ENCODE measurements at places on chromosomes 2 and 18. TPM values are rescaled to one million over a fixed set of nuclear protein-coding genes. Genes with fewer than 3 reads are reported as not detected.

APLF gene
- total RNA-seq: 9.0 TPM

PSMA8 gene
- total RNA-seq: not detected

HOXD1 gene
- total RNA-seq: not detected

GPC1 gene
- total RNA-seq: 40.2 TPM

ALPP gene
- not detected for total RNA-seq

NXPH2 gene
- not detected for total RNA-seq

ASXL3 gene
- 1.8 TPM for total RNA-seq

TMEM169 gene
- total RNA-seq: 0.47 TPM

HK2 gene
- 30.7 TPM for total RNA-seq

RAMP1 gene
- total RNA-seq: 1.6 TPM

MXD1 gene
- 6.1 TPM for total RNA-seq

ERMN gene
- total RNA-seq: not detected

ZBTB7C gene
- total RNA-seq: not detected

RNF144A gene
- 1.7 TPM for total RNA-seq

GPATCH11 gene
- total RNA-seq: 5.0 TPM

TUBA3E gene
- not detected for total RNA-seq

GATA6 gene
- total RNA-seq: 51.6 TPM

MLPH gene
- 37.0 TPM for total RNA-seq

PMAIP1 gene
- total RNA-seq: 1.4 TPM

DHX57 gene
- 15.3 TPM for total RNA-seq

CCDC68 gene
- 2.2 TPM for total RNA-seq

TXNDC2 gene
- total RNA-seq: not detected

CAVIN2 gene
- total RNA-seq: 18.4 TPM

LRRFIP1 gene
- total RNA-seq: 68.3 TPM

DQX1 gene
- total RNA-seq: not detected

OSR1 gene
- 56.5 TPM for total RNA-seq

ACOXL gene
- total RNA-seq: not detected

IMP4 gene
- 176 TPM for total RNA-seq

PTCD3 gene
- 65.5 TPM for total RNA-seq

LYG2 gene
- not detected for total RNA-seq

REG3A gene
- total RNA-seq: not detected

SLC4A5 gene
- not detected for total RNA-seq

ID2 gene
- total RNA-seq: 138 TPM

LRRTM1 gene
- total RNA-seq: not detected

SERPINB4 gene
- not detected for total RNA-seq

SCLY gene
- 11.7 TPM for total RNA-seq

DSG1 gene
- not detected for total RNA-seq

NABP1 gene
- 102 TPM for total RNA-seq

ARID5A gene
- total RNA-seq: 8.7 TPM

TBR1 gene
- total RNA-seq: not detected

CXCR1 gene
- total RNA-seq: not detected

UPP2 gene
- not detected for total RNA-seq

ANKRD30B gene
- 0.23 TPM for total RNA-seq

ACADL gene
- total RNA-seq: 0.83 TPM

RAB6C gene
- total RNA-seq: not detected

HEATR5B gene
- total RNA-seq: 15.0 TPM

UGT1A6 gene
- not detected for total RNA-seq

SIX3 gene
- not detected for total RNA-seq

MAP2 gene
- 0.82 TPM for total RNA-seq

KCNG2 gene
- 0.12 TPM for total RNA-seq

GFPT1 gene
- 49.1 TPM for total RNA-seq

RGPD6 gene
- total RNA-seq: 25.5 TPM
